Renal pelvis (tissue), 12 donors: ENCODE measurements at places on chromosomes 2 and 18.

DNA sequence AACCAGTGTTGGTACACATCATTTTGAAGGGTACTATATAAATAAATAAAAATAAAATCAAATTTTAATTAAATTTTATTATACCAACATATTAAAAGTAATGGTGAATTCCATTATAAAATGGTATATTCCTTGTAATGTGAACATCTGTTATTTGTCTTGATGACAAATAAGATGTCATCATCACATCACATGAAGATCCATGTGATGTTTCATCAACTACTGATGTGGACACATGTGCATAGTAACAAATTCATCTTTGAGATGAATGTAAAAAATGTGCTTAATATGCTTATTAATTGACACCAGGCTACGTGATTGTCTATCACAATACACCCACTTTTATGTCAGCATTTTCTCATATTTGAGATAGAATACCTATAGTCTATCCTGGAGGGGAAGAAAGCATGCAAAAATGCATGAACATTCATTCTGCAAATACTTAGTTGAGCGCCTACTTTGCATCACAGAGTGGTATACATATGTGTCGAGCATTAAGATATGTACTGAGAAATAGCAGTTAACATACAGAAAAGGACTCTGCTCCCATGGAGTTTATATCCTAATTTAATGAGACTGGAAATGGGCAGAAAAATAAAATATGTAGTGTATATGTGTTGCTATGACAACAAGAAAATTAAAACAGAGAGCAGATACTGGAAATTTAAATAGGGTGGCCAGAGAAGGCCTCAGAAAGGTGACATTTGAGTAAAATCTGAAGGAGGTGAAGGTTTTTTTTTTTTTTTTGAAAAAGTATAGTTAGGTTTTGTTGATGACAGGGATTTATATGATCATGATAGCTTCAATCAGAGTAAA, 281.1 kb downstream of the ARHGAP15 start:
- DNase-seq, result no peak

- no peak for DNase-seq
These were observed 665.4 kb downstream of the BCL11A start for GRCh38 chr2:59888015-59888414.

GRCh38 chr2:85905187-85905666, 16.4 kb upstream of the ST3GAL5 start:
- DNase-seq, result no peak

- no peak for DNase-seq
These were observed 21.6 kb upstream of the SP3 start for GRCh38 chr2:173986805-173987204.

- DNase-seq, result no peak
These were observed 1090.2 kb downstream of the SUCLG1 start for GRCh38 chr2:83368916-83369315.

DNA sequence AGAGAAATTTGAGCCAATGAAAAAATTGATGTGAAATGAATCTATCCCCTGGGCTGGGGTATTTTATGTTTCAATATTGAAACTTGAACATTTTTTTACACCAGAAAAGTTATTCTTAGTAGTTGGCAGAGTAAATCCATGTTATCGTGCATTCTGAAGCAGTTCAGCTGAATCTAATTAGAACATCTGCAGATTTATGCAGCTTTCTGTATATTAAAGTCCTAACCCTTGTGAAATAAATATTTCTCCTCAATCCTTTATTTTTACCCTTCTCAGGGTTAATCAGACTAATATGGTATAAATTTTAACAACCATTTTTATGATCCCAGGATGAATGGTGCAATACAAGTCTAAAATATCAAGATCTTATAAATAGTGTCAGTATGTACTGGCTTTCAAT, 69.5 kb downstream of the CDH20 start:
- DNase-seq, result no peak

GRCh38 chr2:19140463-19141208, 217.8 kb downstream of the OSR1 start:
- no peak for DNase-seq

DNA sequence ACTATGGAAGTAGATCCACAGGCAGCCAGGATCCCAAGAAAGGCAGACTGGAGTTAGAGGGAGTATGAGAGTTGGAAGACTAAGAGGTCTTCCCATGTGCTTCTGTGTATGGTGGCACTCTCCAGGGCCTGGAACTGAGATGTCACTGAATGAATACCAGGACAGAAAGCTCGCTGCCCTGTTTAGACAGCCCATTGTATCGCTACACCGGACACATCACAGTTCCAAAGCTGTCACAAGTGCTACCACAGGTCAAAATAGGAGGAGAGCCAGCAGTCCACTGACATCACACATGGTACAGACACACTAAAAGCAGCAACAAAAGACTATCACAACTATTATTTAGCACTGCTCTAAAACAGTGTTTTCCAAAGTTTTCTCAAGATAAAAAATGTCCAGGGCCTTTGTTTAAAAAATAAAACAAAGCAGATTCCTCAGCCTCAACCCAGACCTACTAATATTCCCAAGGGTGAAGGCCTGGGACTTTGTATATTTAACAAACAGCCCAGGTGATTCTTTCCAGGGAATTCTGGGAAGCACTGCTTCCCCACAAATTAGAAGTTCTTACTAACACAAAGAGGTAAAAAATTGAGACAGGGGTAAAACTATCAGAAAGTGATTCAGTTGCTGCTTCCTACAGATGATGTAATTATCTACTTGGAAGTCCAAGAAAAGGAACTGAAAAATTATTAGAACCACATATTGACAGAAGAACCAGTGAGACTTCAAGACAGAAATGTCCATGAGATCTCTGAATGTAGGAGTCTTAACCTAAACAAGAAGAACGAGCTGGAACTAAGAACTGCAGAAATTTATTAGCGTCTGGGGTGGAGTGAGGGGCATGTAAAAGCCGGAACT, 116.0 kb downstream of the DTNB start:
- no peak for DNase-seq

GRCh38 chr2:226655871-226656270, 143.7 kb downstream of the IRS1 start:
- no peak for DNase-seq

GRCh38 chr2:156332284-156332533, 312 bp downstream of the NR4A2 start:
- no peak for DNase-seq

GRCh38 chr2:85476624-85477023, 58.1 kb downstream of the SH2D6 start:
- DNase-seq, result no peak

- DNase-seq, result no peak
These were observed 1.4 kb downstream of the RBKS start for GRCh38 chr2:27888790-27889189.

DNA sequence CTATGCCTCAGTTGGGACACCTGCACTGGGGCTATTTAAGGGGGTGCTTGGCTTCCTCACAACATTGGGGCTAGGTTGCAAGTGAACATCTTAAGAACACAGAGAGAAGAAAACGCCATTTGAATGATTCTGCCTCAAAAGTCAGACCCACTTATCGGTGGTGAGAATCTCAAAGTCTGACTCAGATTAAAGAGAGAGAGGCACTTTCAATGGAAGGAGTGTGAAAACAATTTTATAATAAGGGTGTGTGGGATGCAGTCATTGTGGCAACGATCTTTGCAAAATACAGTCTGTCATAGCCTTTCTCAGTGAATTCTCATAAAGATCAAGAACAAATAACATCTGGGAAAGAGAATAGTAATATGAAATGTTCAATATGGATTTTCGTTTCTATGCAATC, 41.8 kb downstream of the CCDC102B start:
- no peak for DNase-seq

GRCh38 chr2:118923371-118923770, 18.6 kb upstream of the MARCO start:
- no peak for DNase-seq

GRCh38 chr2:70420143-70420542, 118.3 kb upstream of the FAM136A start:
- DNase-seq, result no peak

- DNase-seq, result no peak
These were observed 57.0 kb upstream of the FAM237A start for GRCh38 chr2:206585335-206585734.

DNA sequence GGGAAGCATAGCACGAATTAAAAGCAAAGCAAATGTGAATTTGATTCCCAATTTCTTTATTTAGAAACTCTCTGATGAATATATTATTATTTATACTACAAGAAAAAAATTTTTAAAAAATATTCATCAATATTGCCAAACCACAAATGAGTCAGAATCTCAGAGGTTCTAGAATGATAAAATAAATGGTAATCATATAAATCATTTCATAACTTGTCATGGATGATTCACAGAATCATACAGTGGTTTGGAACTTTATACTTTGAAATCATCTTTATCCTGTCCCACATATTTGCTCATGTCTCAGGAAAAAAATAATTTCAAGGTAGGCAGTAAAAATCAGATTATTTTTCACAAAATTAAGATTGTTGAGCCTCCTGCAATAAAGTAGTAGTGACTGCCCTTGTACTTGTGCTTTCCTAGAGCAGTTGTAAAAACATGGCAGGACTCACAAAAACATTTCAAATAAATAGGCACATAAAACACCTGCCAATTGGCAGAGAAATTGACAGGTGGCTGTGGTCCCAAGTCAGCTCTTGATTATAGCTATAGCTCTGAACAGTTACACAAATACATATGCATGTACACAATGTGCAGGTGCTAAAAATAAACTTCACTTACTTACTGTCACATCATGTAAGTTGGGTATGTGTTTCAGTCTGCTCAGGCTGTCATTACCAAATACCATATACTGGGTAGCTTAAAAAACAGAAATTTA, 273.9 kb upstream of the SESTD1 start:
- no peak for DNase-seq

DNA sequence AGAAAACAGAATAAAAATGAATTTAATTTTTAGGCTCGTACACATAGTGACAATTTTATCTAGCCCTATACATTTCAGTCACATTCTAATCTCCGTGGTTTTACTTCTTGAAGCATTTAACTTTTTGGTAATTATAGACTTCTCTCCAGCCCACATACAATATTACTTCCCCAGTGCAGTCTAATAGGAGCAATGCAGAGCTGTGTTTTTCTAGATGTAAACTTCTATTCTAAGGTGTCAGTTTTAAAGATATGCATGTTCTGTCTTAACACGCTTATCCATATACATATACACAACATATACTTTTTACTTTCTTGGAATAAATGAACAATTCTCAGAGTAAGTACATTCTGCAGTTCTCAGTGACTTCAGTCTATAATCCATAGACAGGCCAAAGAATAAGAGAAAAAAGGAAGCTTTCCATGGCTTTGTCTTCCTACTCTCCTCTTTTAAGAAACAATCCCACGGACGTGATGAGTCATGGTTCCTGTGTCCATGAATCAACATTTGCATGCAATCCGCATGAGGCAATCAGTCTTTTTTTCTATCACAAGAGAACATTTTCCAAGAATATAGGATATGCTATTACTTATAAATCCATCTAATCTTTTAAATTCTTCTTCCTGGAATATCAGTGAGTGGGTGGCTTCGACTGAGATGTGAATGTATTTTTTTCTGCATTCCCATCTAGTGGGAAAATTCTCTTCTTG, 42.8 kb downstream of the CCDC102B start:
- no peak for DNase-seq

DNA sequence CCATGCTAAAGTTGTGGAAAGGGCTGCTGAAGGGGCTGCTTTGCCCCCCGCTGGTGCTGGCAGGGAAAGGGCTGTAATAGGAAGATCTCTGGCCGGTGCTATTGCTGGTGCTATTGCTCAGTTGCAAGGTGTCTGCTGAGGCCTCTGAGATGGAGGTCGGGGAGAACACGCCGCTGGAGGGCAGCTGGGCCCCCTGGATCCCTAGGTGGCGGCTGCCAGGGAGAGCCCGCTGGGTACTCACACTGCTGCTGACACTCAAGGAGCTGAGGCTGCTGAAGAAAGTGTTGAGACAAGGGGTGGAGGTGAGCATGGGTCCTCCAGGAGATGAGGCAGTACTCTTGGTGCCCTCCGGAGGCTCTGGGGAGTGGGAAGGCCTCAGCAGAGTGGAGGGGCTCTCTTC, 4.2 kb downstream of the FOXI3 start:
- DNase-seq, result no peak

GRCh38 chr18:74277296-74277695, 14.5 kb downstream of the CYB5A start:
- no peak for DNase-seq

- no peak for DNase-seq
These were observed 121.5 kb upstream of the RASGRP3 start for GRCh38 chr2:33354981-33355380.

GRCh38 chr2:74444498-74445318, 3.0 kb upstream of the RTKN start:
- DNase-seq, result no peak

- no peak for DNase-seq
These were observed 447.4 kb downstream of the CMPK2 start for GRCh38 chr2:6418291-6418690.

DNA sequence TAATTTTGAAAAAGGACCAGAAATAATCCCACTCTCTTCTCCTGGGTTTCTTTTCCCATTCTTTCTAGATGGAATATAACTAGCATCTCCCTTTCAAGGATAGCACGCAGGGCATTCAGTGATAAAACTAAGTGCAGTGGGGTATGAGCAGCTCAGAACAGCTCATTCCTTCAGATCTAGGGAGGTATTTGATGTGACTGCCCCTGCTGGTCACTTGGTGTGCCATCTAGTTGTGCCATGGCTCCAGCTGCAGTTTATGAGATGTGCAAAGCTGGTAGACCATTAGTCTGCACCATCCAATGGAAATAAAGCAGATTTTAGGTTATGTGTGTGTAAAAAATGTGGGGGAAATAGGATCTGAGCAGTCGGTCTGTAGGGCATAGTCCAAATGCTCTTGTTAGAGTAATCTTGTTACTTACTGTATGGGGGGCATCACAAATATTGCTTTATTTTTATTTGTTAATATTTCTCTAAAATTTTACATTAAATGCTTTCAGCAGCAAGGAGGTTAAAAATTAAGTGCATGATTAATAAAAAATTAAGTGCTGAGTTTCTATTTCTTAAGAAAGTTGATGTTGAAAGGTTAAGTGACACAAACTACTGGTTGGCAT, 38.9 kb downstream of the CTAGE1 start:
- DNase-seq, result no peak

DNA sequence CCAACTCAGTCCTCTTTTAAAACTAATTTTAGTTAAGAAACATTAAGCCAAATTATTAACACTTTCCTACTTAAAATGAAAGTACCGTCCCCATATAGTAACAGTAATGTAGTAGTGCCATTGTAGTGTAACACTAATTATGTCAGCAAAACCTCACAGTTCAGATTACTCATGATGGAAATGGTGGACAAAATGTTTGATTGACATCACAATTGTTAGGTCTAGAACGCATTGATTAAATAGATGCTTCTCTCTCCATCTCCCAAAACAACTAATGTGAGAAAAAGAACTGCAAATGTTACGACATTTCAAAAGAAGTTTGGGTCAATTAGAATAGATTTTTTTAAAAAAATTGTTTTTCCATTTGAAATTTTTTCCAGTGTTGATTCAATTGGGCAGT, 1.2 kb upstream of the ATF2 start:
- DNase-seq, result no peak

GRCh38 chr2:135573620-135574019, 42.3 kb downstream of the R3HDM1 start:
- no peak for DNase-seq

DNA sequence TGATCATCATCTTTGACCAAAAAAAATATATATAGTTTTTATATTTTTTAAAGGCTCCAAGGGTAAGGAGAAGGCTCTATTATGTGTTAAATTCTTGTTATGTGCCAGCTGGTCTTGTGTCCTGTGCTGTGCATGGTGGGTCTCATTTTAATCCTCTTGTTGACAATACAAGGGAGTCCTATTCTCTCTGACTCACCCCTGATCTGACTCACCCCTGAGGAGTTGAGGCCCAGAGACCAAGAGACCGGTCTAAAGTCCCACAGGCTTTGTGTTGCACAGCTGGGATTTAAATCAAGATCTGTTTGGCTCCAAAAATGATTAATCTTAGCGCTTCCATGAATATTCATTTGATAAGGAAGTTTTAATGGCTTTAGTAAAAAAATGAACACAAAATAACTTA, 25.7 kb downstream of the MC2R start:
- no peak for DNase-seq
